ENCODE measurements at places on chromosomes 11 and 22.

DNA sequence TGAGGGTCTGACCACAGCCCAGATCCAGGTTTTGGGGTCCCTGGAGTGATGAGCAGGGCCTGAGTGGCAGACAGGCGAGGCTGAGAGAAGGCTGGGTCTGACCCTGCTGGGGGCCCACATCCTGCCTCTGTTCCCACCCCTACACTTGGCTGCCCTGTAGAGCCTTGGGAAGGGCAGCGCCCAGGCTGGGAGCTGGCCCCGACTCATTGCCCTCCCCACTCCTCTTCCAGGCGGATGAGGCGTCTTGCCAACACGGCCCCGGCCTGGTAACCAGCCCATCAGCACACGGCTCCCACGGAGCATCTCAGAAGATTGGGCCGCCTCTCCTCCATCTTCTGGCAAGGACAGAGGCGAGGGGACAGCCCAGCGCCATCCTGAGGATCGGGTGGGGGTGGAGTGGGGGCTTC lies 4.9 kb downstream of the DERL3 start:
- no peak for DNase-seq

- DNase-seq = no peak
These were observed 25.4 kb downstream of the FXYD6 start for GRCh38 chr11:117851106-117851505.

DNA sequence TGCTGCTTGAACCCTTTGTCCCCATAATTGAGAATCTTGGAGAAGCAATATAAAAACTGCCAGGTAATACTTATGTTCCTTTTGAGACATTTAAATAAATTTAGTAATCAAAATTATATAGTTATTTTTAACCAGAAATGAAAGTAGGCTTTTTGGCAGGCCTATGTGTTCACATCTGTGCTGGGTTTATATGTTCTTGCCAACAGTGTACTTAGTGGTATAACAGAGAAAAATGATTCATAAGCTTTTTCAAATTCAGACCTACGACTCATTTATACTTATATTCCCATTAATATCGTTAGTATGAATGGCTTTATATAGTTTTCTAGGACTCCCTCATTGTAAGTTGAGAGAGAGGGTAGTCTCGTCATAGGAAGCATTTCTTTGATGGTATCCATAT lies 79.0 kb downstream of the DDX10 start:
- DNase-seq = no peak

DNA sequence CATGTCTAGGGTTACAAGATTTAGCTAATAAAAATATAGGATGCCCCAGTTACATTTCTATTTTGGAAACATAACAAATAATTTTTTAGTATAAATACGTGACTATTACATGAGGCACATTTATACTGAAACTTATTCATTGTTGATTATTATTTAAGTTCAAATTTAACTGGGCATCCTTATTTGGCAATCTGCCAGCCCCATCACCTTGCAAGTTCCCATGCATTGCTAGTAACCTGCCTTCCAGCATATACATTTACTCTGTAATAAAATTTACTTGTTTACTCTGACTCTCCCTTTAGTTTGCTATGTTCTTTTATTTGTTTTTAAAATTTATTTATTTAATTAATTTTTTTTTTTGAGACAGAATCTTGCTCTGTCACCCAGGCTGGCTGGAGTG lies 654.9 kb upstream of the CCDC90B start:
- no peak for DNase-seq

DNA sequence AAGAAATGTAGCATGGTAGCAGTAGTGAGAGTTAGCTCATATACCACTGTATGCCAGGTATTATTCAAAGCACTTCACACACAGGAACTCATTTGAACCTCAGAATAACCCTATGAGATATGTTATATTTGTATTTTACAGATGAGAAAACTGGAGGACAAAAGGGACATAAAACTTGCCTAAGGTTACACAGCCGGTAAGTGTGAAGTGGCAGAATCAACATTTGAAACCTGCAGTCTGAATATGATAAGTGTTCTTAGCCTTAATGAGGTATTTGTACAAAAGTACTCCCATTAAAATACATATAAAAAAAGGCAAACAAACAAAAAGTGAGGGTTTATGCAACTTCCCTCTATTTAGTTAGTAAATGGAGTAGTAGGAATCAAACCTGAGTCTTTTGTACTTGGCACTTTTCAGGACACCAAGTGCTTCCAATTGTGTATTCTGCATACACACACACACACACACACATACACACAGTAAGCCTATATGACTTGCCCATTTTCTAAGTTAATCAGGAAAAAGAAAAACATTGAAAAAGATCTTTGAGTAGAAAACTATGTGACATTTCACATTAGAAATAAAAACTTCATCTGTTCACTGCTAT lies 223.9 kb upstream of the FOLH1 start:
- DNase-seq = no peak

- DNase-seq = no peak
These were observed 1.7 kb upstream of the BID start for GRCh38 chr22:17775781-17776465.

GRCh38 chr11:62069986-62070919 lies 53.6 kb upstream of the INCENP start:
- no peak for DNase-seq

DNA sequence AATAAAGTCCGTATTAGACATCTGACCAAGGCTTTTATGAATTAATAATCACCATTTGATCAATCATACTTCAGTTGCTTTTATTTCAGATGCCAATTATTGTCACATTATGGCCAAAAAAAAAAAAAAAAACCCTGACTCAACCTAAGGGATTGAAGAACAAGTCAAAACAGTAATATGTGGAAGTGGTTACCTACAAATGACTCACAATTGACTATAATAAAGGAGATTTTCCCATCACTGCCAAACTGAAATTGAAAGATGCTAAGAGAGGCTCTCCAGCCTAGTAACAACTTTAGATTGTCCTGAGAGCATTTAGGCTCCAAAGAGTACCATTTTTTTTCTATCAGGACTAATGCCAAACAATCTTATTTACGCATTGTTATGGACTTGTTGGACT lies 35.2 kb downstream of the SOX6 start:
- DNase-seq = no peak

- DNase-seq = no peak
These were observed 509 bp upstream of the PRRG4 start for GRCh38 chr11:32829157-32829679.

DNA sequence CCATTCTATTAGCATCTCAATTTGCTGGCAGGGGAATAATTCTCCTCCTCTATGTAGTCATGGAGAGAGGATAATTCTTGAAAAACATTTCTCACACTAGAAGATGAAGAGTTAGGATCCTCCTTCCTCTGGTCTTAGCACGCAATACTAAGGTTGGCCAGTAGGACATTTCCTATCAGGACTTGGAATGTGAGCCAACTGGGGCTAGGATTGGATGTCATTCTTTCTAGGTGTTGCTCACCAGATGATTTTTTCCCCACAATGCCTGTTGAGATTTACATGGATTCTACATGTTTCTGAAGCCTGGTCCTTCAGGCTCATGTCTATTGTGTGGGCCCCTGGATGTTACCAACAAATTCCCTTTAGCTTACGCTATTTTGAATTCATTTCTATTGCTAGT lies 28.0 kb downstream of the SLN start:
- DNase-seq = no peak

GRCh38 chr11:65516135-65516968 lies 8.5 kb upstream of the SCYL1 start:
- DNase-seq = peak; percentile 65

DNA sequence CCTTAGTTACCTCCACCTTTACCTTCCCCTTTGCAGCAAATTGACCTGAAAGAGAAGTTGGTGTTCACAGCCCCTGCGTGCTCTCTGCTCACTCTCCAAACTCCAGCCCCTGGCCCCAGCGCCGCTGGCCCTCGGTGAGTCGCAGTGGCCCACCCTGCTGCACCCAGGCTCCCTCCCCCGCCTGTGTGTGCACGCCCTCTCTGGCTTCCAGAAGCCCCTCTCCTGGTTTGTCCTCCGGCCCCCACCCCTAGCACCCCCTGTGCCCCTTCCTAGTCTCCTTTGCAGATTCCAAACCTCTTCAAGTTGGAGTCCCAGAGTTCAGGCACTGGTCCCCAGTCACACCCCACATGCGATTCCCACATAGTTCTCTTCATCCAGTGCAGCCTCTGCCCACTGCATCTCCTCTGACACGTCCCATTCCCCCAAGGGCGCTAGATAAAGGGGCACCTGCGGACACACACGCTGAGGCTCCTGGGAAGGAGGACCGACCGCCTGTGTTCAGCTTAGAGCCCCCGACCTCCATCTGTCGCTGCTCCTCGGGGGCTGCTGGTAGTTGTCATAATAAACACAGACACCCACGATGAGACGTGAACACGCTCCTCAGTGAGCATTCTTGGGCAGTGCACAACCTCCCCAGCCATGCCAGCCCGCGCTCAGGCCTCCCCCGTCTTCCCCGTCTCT lies 1.5 kb upstream of the PHRF1 start:
- no peak for DNase-seq

DNA sequence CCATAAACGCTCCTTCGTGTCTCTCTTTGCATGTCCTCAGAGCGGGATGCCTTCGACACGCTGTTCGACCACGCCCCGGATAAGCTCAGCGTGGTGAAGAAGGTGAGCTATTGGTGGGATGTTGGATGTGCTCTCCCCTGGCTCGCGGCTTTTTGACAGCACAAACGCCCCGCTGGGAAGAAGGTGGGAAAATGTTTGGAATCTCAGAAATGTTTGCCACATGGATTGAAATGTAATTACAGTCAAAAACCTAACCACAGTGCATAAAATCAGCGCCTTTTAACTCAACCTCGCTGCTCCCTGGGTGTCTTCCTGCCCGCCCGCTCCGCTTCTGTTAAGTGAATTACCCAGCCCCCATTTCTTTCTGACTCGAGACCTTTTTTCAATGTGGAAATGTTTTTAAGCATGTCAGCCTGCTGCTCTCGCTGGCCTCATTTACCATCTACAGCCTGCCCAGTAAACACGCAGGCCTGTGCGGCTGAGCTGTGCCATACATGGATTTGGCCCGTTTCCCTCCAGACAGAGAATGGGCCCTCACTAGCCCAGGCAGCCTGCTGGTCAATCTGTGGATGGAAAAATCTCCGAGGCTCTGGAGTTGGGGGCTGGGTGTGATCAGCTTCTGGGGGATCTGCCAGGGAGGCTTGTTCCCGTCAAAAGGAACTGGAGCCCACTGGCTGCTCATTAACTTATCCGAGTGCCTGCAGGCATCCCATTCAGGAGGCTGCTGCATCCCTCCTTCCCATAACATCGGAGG lies 32.7 kb upstream of the PARVG start:
- no peak for DNase-seq

- DNase-seq = no peak
These were observed 6.6 kb downstream of the F2 start for GRCh38 chr11:46725338-46726205.

DNA sequence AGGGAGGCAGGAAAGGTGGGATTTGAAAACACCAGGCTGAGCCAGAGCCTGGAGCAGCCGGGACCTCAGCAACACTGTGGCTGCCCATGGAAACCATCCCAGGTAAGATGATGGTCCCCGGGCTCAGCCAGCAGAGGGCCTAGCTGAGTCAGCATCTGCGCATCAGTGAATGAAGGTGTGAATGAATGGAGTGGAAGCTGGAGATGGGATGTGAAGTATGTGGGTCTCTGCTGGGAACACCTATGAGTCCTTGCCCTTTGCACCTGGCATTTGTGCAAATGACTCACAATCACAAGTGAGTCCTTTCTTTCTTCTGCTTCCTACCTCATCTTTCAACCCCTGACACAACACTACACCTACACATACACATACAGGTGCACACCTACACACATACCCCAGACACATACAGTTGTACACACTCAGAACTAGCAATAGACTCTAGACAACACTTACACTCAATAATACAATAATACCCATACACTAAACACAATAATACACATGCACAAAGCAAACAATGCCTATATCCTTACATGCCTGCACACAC lies 62.8 kb upstream of the PRDM11 start:
- no peak for DNase-seq

DNA sequence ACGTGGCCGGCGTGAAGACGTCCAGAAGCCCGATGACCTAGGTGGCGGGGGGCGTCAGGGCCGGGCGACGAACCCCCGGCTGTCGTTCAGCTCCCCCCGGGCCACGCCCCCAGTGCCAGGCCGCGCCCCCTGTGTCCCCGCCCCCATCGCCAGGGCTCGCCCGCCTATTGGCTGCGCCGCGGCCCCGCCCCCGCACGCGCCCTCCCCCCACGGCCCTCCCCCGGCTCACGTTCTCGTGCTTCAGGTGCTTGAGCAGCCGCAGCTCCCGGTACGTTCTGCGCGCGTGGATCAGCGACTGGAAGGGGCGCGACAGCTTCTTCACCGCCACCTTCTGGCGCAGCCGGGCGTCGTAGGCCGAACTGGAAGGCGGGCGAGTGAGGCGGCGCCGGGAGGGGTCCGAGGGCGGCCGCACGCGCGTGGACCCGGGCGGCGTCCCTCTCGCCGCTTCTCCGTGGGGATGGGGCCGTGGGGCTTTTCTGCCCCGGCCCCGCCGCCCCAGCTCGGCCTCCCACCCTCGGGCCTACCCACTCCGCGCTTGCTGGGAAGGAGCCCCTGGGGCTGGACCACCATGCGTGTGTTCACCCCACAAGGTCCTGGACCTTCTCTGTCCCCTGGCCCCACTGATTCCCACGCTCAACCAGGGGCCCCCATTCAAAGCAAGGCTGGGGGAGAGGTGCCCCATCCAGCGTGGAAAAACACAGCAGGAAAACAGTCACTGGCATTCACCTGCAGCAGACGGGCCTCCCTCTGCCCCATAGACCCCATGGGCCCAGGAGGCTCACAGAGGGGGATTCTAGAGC lies 2.4 kb downstream of the MAPK11 start:
- DNase-seq = peak; percentile 88

DNA sequence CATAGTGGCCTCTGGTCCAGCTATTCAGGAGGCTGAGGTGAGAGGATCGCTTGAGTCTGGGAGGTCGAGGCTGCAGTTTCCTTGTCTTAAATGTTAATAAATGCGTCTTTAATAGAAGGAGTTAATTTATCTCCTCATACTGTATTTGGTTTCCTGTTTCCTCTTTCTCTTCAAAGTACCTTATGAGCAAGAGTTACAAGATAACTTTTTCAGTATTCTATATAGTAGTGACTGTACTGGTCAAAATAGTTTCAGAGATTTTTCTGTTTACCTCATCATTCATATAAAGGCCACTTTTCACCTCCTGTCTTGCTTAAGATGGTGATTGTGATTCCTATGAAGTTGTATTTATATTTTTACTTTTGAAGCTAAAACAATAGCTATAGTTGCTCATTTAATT lies 50.9 kb downstream of the MCAM start:
- no peak for DNase-seq

DNA sequence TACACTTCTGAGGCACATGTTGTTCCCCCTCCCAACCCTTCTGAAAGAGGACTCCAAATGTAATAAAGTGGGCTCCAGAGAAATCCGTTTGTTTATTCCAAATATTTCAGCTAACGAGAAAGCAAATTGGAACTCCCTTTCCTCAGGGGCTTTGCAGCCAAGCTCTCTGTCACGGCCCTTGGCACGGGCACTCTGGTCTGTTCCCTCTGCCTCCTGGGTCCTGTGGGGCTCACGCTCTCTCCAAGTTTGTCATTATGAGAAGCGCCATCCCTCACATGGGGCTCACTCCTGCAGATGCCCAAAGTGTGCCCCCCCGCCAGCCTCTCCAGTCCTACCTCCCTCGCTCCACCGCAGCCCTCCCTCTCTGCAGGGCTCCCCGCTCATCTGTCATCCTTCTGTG lies 125.4 kb upstream of the POU2AF2 start:
- DNase-seq = no peak
